GF-D8 (cell line): ENCODE measurements at places on chromosomes 4 and X.
A peak's percentile ranks its signal among the peaks of the same experiment; 100 is the strongest.

- DNase-seq = no peak
Measured at GRCh38 chrX:31609130-31609529, 537.3 kb upstream of the FTHL17 start.

DNA sequence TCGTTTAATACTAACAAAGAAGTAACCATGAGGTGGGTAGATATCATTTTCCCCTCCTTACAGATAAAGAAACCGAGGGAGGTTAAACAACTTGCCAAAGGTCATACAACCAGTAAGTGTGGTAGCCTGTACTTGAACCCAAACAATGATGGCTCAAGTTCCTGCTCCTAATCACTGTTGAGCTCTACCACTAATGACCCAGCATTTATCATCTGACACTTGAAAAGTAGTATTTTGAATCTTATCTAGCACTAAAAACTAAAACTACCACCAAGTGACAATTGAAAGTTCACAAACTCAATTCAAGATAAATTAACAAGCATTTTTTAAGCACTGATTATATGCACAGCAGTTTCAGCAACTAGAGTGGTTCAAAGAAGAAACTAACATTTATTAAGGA, 13.1 kb downstream of the FBXW7 start:
- no peak for DNase-seq

GRCh38 chr4:17511051-17511450, 839 bp downstream of the QDPR start:
- DNase-seq = no peak

GRCh38 chr4:138014590-138015288, 227.4 kb downstream of the SLC7A11 start:
- no peak for DNase-seq

DNA sequence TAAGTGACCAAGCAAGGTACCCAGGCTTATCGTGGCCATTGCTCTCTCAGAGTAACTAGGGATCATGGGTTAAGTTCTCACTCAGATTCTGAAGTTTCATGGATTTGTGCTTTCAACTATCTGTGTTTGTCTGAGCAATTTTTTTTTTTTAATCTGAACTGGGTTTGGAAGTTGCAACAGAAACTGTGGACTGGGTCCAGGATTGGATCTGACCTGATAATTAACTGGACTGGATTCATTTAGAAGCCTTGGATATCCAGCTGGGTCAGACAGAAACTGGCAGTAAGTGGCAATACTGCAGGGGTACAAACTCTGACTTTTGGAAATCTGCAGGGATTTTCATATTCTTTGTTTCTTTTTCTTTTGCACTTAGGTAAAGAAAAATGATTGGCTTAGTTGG, 38.7 kb upstream of the FGF2 start:
- no peak for DNase-seq

- no peak for DNase-seq
Measured at GRCh38 chr4:182805321-182805720, 111.9 kb downstream of the DCTD start.

DNA sequence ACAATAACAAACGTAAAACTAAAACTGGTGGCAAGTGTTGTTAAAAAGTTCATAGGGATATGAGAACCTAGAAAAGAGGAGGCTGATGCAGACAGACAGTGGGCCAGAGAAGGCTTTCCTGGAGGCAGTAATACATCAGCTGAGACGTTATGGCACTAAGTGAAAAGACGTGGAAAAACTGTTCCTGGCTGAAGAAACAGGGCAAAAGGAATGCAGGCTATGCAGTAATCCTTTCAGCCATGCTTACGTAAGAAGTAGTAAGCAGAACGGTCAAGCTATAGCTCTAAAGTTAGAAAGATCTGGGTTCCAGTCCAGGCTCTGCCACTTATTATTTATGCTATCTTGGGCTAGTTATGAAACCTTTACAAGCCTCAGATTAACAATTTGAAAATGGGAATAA, 6.4 kb downstream of the LAMTOR3 start:
- no peak for DNase-seq

- DNase-seq = no peak
Measured at GRCh38 chr4:56674984-56675383, 6.1 kb downstream of the HOPX start.

- DNase-seq = no peak
Measured at GRCh38 chrX:142663330-142664095, 362.2 kb upstream of the SPANXN4 start.

- DNase-seq = no peak
Measured at GRCh38 chr4:6427439-6428090, 44.8 kb downstream of the PPP2R2C start.

GRCh38 chr4:110059556-110060191, 138.7 kb downstream of the ELOVL6 start:
- no peak for DNase-seq

- DNase-seq = peak; percentile 62
Measured at GRCh38 chr4:83320548-83320947, 14.1 kb downstream of the HPSE start.

- DNase-seq = peak; percentile 21
Measured at GRCh38 chr4:47383829-47384427, 79.6 kb downstream of the COMMD8 start.

DNA sequence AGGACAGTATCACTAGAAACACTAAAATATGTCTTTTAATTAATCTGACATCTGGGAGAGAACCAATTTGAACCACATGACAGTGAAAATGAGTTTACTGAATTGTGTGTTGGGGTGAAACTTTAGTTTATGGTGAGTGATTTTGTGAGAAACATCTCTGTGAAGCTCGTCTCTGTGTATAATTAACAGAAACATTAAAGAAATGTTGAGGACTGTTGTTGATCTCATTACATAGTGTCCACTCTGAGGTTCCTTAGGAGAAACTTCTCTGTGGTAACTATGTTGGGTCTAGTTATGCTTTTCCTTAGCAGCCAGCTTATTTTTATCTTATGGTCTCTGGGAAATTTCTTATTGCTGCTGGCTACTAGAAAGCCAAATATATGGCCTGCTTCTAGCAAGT, 15.8 kb downstream of the FGF2 start:
- no peak for DNase-seq

DNA sequence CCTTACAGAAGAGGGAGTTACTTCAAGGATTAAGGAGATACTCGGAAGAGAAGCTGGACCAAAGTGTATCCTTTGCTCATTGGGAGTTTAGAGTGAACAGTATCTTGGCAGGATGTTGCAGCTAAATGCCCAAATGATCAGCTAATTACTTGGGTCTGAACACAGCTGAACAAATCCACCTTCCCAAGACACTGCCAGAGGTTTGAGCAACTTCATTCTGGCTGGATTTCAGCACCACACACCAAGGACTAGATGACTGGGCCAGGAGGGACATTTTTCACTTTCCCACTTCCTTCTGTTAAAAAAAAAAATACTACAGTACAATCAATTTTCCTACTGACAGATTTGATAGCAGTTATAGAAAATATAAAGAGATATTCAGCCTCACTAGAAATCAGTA, 324.6 kb downstream of the MID1IP1 start:
- no peak for DNase-seq

- DNase-seq = no peak
Measured at GRCh38 chr4:86235549-86235948, 124.3 kb downstream of the MAPK10 start.
